ENCODE measurements at places on chromosomes 7 and 10. TPM values are rescaled to one million over a fixed set of nuclear protein-coding genes. Genes with fewer than 3 reads are reported as not detected.

DNA sequence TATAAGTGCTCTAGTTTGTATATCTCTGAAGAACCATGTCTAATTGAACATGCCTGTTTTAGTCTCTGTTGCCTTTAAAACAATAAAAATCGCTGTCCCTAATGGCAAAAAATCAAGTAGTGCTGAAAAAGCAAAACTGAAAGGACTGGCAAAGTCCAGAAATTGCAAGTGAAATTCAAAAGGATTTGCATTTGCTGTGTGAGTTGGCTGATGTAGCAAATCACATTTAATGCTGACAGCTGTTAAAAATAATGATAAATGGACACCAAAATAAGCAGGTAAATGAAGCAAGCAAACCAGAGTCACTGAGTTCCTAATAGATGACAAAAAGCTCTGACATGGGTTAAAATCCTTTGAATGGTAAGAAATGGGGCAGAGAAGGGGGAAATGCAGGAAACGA, 874.1 kb downstream of the GRM8 start:
- H3K27me3 ChIP-seq: no peaks in the 10 kb centered on the region
- no peak for DNase-seq
- H3K4me1 ChIP-seq: no peaks in the 10 kb centered on the region

DNA sequence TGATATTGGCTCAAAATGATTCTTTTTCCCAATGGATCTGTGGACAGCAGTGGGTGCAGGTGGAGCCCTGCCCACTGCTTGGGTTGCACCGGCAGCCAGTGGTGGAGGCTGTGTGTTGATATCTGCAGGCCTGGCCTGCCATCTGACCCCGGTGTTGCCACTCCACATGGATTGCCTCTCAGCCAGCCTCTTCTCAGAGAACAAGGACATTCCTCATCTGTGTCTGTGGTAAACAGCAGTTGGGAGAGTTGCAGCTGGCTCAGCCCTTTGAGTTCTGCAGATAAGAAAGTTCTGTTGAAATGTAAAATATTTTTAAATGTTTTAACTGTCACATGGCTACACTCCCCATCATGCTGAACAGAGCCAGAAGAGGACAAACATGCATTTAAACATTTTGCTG, 374.9 kb upstream of the CELF2 start:
- H3K27me3 ChIP-seq: no peaks in the 10 kb centered on the region
- H3K36me3 ChIP-seq: no peaks in the 10 kb centered on the region
- no peaks in the 10 kb centered on the region for H3K4me1 ChIP-seq
- DNase-seq: no peak

- no peak overlapping the region for H3K27ac ChIP-seq
- H3K4me1 ChIP-seq: no peaks in the 10 kb centered on the region
- H3K36me3 ChIP-seq: no peaks in the 10 kb centered on the region
These were observed 20.2 kb upstream of the ASL start for GRCh38 chr7:66055321-66055956.

GRCh38 chr10:57679916-57680315, 587.8 kb downstream of the IPMK start:
- no peak for DNase-seq
- no peak overlapping the region for H3K4me3 ChIP-seq
- no peak overlapping the region for H3K27ac ChIP-seq
- H3K36me3 ChIP-seq: no peaks in the 10 kb centered on the region
- H3K27me3 ChIP-seq: no peaks in the 10 kb centered on the region
- no peaks in the 10 kb centered on the region for H3K4me1 ChIP-seq

DNA sequence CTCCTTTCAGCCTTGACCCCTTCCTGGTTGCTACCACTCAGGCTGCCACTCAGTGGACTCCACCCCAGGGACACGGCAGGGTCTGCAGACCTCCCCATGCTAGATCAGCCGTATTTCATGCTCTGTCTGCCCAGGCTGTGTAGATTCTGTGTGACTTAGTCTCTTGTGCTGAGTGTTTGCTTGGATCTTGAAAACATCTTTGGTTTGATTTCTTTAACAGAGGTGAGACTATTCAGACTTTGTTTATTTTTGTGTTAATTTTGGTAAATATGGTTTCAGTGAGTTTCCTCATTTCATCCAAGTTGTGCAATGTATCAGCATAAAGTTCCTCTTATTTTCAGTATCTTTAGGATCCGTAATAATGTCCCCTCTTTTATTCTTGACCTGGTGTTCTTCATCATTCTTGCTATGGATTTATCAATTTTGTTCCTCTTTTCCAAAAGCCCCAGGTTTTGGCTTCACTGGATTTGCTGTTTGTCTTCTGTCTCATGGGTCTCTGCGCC, 21.2 kb upstream of the PWWP2B start:
- no peak overlapping the region for H3K27ac ChIP-seq
- DNase-seq: no peak
- no peaks in the 10 kb centered on the region for H3K27me3 ChIP-seq
- H3K4me3 ChIP-seq: no peak overlapping the region
- no peaks in the 10 kb centered on the region for H3K4me1 ChIP-seq

DNA sequence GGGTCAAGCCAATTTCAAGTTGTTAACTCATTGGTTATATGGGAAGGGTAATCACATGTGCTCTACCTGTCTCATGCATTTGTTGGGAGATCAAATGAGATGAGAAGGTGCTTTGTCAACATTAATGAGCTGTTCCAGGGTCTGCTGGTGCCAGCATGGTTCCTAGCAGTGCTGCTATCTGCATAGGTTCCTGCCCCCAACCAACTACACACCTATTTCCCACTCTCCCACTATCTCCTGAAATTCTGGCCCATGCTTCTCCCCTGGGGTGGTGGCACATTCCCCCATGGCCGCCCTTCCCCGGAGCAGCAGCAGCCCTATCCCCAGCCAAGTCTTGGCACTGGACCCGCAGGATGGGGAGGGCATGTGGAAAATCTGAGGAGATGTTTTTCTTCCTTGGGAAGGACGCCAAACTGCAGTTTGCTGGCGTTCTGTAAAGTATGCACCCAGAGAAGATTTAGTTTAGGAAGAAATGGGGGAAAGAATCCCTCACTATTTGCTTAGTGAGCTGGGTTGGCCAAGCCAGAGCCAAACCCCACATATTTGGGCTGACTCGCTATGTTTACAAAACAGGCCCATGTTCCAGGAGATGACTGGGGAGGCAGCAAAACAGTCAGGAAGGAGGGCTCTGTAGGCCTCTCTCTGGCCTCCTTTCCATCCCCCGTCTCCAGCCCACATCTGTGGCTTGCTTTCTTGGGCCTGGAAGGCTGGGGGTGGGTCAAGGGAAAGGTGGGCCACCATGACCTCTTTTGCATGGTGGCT, 42.5 kb downstream of the PPP1R3C start:
- H3K4me1 ChIP-seq: peaks cover 17% of the 10 kb centered on the region
- H3K27me3 ChIP-seq: no peaks in the 10 kb centered on the region
- H3K27ac ChIP-seq: no peak overlapping the region

DNA sequence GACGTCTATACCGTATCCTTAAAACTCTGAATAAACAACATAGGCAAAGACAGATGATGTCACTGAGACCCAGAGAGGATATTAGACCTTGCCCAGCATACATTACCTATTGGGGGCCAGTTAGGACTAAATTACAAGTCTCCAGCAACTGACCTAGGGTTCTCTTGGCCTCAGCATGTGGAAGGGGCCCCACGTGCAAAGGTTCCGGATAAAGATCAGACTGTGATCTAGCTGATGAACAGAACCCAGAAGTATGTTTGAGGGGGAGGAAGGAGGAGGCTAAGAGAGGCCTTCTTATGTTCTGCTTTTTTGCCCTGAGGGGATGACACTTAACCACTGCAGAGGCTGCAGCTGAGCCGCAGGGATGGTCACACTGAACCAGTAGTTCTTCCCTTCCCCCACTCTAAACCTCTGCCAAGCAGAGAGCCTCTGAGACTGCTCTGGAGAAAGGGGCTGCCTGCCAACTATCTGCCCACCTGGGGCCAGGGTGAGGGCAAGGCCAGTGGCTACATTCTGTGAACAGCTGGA, 24.0 kb upstream of the KMT2C start:
- no peak for DNase-seq
- no peaks in the 10 kb centered on the region for H3K27me3 ChIP-seq
- H3K36me3 ChIP-seq: no peaks in the 10 kb centered on the region
- 0 out of 2 replicates have a peak, but pooled peaks cover 5% of the 10 kb centered on the region for H3K4me1 ChIP-seq
- no peak overlapping the region for H3K4me3 ChIP-seq

DNA sequence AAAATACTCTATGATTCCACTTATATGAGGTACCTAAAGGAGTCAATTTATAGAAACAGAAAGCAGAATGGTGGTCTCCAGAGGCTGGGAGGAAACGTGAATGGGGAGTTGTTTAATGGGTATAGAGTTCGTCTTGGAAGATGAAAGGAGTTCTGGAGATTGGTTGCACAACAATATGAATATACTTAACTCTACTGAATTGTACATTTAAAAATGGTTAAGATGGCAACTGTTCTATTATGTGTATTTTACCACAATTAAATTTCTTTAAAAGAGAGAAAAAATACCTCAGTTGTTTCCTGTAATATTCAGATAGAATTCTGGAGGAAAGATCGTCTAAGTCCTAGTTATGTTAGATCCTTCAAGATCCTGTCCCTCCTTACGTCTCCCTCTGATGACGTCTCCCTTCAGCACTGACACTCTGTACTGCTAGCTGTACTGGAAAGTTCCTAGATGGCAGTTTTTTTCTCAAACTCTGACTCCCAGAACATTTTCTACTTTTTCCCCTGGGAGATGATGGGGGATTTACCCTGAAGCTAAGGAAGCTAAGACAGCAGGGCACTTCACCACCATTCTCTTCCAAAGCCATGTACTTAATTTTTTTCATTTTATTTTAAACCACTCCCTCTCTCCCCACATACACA, 53.2 kb upstream of the CAV2 start:
- H3K4me1 ChIP-seq: peaks cover 45% of the 10 kb centered on the region
- H3K27ac ChIP-seq: peak overlapping the region; percentile 4
- no peaks in the 10 kb centered on the region for H3K36me3 ChIP-seq
- H3K27me3 ChIP-seq: no peaks in the 10 kb centered on the region
- H3K4me3 ChIP-seq: no peak overlapping the region

DNA sequence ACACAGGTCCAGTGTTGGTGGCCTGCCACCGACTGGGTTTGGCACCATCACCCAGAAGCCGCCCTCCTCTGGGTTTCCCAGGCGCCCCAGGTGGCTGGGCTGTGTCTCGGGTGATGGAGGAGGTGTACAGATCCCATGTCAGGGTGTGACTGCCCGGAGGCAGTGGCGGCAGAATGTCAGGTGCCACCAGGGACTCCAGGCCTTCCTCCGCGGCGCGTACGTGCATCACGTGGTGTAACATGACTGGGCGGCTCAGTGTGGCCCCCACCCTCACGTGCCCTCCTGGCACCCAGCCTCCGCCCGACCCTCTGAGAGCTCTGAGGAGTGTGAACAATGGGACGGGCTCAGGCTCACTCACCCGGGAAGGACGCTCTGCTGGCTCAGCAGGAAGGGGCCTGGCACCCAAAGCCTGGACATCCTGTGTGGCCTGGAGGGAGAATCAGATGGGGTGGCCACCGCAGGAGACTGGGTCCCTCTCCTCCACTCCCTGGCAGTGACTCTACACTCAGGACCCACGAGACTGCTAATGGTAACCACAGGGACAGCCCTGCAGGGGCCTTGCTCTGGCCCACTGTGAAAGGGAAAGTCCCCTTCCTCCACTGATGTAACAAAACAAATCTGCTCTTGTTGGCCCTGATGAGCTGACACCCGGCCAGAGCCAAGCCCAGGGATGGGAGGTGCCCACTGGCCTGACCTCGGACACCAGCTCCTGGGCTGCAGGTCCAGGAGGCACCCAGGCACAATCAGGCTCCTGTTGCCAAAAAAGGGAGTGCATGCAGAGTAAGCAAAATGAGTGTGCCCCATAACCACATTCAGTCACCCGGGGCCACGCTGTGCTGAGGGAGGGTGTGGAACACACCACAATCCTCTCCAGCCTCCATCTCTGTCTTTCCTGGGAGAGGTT, 164.8 kb downstream of the PRKAG2 start:
- H3K4me1 ChIP-seq: no peaks in the 10 kb centered on the region
- H3K27me3 ChIP-seq: no peaks in the 10 kb centered on the region
- no peaks in the 10 kb centered on the region for H3K36me3 ChIP-seq
- H3K27ac ChIP-seq: no peak overlapping the region

DNA sequence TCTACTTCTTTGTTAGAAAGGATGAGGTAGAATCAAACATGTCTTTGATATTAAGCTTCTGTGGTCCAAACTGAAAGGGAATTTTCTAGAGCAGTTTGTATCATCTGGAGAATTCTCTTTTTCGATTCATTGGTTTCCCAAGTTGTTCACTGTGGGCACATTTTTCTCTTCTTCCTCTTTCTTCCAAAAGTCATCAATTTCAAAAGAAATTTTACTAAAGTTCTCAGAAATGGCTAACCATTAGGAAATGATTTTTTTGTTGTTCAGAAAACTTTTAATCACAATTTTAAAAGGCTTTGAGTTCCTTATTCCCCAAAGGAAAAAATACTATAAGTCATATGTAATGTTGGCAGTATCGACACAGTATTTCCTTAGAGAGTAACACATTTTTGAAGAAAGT, 28.3 kb upstream of the CCDC6 start:
- no peak for DNase-seq
- H3K4me3 ChIP-seq: no peak overlapping the region
- peaks cover 6% of the 10 kb centered on the region for H3K4me1 ChIP-seq
- H3K27ac ChIP-seq: no peak overlapping the region

DNA sequence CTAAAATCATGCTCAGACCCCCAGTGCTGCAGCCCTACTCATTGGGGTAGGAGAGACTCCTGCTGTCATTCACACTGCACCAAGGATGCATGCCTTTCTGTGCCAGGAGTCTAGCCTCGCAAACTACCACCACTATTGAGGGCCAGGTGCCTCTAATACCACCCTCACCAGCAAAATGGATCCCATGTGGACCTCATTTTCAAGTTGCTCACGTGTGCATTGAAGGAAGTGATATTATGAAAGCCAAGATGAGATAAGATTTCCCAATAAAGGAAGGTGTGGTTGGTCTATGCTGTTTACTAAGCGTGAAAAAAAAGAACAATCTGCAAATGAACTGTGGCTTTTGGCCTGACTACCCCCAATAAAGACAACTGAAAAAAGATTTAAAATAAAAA, 7.2 kb upstream of the LAMTOR4 start:
- peaks cover 7% of the 10 kb centered on the region for H3K4me1 ChIP-seq
- DNase-seq: no peak
- no peak overlapping the region for H3K27ac ChIP-seq
- no peaks in the 10 kb centered on the region for H3K27me3 ChIP-seq
- no peaks in the 10 kb centered on the region for H3K36me3 ChIP-seq

DNA sequence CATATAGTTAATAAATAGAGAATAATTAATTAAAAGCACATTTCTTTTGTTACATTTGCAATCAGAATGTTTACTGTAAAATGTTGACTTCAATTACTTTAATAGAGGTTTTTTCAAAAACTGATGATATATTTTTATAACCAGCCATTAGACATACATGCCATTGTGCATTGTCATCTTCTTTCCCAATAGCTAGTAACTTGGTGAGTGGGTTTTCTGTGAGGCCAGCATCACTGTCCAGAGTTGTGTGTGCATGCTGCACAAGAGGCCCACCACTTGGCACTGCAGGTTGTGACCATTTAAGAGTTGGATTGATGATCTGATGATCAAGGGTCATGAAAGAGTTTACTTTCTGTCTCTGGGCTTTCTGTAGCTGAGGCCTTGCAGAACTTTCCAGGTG, 46.5 kb downstream of the TFEC start:
- no peak overlapping the region for H3K4me3 ChIP-seq
- H3K27me3 ChIP-seq: no peaks in the 10 kb centered on the region
- no peaks in the 10 kb centered on the region for H3K36me3 ChIP-seq
- DNase-seq: no peak

- H3K36me3 ChIP-seq: no peaks in the 10 kb centered on the region
- H3K4me3 ChIP-seq: no peak overlapping the region
- peaks cover 14% of the 10 kb centered on the region for H3K4me1 ChIP-seq
These were observed 44.1 kb upstream of the ADO start for GRCh38 chr10:62760401-62760800.

GDF2 gene
- total RNA-seq: not detected

THNSL1 gene
- total RNA-seq: 6.3 TPM

FXYD4 gene
- not detected for total RNA-seq

TSPAN15 gene
- 86.5 TPM for total RNA-seq

OR2A12 gene
- total RNA-seq: not detected
